Activated CD4-positive, CD25-positive, alpha-beta regulatory T cell treated with anti-CD3 and anti-CD28 coated beads, Interleukin-2, amount 50 U/mL, for 16 hours (primary cell): ENCODE measurements at places on chromosomes 11 and 22.

DNA sequence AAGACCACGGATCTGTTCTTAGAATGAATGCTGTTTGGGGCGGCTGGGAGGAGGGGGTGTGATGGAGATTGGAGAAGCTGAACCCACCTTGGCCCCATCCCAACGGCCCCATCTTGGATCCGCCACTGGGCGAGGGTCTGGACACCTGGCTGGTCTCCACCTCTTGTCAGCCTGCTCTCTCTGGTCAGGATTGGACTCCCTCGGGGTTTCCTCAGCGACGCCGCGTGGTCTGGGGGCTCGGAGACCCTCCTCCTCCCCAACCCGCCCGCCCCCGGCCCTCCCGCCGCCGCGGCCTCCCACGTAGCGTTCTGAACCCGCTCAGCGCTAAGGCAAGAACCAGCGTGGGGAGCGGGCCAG, 4.3 kb upstream of the FLI1 start:
- DNase-seq: no peak

DNA sequence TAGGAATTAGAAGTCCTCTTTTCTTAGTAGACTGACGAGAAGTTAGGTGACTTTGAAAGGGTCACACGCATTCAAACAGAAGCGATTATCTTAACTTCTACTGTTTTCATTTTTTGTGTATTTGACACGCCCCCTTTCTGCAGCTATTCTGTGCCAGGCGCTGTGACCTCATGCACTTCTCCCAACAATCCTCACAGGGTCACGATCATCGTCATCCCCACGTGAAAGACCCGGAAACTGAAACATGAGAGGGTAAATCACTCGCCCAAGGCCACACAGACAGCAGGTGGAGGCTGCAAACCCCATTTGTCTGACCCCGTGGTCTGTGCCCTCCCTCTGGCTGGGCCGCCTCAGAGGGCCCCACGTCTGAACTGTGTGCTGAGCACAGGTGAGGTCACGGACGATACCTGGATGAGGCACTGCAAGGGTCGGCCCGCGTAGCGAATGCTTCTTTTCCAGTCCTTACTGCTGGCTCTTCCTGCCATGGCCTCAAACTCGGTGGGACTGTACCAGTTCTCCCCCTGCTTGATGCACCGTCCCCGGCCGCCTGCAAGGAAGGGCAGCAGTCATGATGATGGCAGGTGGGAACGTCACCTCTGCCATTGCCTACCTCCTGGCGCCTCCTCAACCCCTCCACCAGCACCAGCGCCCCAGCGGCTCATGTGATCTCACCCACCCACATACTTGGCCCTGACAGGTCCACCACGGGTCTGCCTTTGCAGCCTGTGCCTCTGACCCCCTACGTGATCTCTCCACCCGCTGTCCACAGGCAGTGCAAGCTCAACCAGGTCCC, 8.4 kb downstream of the DEAF1 start:
- DNase-seq: no peak

GRCh38 chr22:48692734-48693376, 1134.8 kb downstream of the BRD1 start:
- no peak for DNase-seq

DNA sequence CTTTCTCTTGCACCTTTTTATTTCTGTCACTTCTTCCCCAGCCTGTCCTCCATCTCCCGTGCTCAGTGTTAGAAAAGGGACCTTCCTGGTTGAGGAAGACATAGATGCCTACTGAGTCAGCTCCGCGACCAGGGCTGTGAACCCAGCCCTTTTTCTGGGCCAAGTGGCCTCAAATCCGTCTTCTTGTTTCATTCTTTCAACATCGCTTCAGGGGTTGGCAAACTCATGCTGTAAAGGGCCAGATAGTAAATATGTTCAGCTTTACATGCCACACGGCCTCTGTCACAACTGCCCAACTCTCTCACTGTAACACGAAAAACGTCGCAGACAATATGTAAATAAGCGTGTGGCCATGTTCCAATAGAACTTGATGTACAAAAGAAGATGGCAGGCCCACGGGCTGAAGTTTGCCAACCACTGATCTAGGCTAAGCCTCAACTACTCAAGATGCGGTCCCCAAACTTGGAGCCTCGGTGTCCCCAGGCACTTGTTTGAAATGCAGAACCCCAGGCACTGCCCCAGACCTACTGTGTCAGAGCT, 338.4 kb downstream of the MN1 start:
- no peak for DNase-seq

DNA sequence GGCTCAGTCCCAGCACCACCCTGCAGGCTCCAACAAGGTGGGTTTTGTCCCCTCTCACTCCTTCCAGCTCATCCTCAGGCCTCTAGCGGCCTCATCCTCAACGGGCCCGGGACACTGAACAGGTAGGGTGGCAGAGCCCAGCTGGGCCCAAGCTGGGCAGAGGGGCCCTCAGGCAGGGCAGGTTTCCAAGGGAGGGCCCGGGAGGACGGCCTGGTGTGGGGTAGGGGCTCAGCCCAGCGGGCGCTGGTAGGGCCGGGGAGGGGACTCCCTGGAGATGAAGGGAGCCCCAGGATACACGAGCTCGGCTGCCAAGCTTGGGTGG, 2.5 kb upstream of the IFITM10 start:
- DNase-seq: no peak

DNA sequence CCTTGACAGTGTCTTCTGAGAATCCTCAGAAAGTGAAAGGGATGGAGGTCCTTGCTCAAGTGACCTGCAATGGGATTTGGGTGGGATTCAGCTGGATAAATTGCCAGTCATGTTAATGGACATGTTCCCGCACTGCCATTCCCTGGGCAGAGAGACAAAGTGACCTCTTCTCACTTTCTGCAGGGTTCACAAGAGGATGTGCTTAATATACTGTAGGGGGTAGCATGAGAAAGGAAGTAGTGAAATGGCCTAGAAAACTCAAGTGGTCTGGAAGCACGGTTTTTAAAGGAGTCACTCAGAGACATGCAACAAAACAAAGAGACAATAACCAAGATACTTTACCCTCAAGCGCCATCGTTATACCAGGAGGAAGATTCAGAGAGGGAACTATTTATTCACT, 70.2 kb downstream of the NELL1 start:
- DNase-seq: no peak

DNA sequence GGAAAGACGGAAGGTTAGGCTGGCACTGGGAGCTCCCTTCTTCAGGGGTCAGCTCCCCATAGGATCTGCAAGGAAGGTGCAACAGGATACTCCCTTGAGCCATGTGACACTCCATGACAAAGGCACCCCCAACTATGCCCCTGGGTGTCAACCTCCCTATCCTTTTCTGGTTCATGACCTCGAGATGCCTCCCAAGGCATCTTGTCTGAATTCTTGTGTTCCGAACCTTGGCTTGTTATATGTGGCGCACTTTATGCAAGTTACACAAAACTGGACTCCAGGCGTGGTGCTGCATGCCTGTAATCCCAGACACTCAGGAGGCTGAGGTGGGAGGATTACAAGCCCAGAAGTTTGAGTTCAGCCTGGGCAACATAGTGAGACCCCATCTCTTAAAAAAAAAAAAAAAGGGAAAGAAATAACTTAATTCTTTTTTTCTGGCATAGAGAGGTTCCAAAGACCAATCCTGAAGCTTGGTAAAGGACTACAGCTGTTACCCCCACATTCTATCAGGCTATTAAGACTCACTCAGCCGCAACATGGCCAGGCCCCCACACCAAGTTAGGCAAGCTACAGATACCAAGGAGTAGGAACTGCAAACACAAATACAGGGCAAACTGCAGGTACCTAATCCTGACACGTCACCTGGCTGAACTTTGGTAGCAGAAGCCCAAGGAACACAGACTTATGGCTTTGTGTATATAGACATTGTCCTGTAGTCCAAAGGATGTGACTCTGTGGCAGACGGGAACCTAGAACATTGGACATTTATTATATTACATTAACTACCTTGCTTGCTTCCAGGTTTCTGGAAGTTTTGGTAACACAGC, 1.4 kb downstream of the C11orf24 start:
- DNase-seq: no peak

- no peak for DNase-seq
Observed at GRCh38 chr11:101456812-101457211, 127.0 kb downstream of the TRPC6 start.

DNA sequence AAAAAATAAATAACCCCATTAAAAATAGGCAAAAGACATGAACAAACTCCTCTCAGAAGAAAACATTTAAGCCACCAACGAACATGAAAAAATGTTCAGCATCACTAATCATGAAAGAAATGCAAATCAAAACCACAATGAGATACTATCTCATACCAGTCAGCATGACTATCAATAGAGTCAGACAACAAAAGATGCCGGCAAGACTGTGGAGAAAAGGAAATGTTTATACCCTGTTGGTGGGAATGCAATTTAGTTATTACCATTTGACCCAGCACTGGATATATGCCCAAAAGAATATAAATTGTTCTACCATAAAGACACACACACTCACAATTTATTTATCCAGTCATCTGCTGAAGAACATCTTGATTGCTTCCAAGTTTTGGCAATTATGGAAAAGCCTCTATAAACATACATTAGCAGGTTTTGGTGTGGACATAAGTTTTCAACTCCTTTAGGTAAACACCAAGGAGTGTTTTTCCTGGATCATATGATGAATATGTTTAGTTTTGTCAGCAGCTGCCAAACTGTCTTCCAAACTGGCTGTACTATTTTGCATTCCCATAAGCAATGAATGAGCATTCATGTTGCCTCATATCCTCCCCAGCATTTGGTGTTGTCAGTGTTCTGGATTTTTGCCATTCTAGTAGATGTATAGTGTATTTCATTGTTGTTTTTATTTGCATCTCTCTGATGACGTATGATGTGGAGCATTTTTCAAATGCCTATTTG, 28.0 kb downstream of the OR8D1 start:
- DNase-seq: no peak

DNA sequence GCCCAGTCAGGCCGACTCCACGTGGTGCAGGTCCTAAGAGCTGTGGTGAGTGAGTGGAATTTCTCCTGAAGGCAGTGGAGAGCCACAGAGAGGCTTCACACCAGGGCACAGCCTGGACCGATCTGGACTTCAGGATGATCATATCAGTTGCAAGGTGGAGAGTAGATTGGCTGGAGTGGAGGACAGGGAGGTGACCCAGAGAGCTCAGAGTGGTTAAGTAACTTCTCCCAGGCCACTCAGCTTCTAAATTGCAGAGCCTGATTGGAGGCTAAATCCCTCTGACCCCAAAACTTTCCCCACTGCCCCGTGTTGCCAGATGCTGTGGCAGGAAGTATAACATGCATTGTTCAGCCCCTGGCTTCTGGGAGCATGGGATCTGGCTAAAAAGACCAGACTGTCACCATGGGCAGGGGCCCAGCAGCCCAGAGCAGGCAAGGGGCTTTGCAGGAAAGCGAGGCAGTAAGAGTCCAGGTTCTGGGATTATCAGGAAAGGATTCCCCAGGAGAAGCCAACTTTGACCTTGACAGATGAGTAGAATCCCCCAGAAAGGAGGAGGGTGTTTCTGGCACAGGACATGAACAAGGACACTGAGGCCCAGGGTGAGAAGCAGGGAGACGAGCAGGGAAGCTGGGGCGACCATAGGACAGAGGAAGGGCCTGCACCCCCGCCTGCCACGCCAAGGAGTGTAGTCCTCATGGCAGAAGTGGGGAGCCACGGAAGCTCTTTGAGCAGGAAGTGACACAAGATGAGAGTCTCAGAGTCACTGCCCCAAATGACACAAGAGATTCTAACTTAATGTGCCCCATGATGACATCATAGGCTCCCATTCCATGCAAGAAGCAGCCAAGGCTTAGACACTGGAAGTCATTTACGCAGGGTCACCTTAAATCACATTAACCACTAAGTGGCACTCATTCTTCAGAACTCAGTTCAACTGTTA, 4.8 kb downstream of the SLC35C1 start:
- no peak for DNase-seq

GRCh38 chr22:48803171-48803947, 1024.3 kb downstream of the BRD1 start:
- no peak for DNase-seq

GRCh38 chr11:114783805-114784204, 105.5 kb downstream of the NXPE2 start:
- DNase-seq: no peak

DNA sequence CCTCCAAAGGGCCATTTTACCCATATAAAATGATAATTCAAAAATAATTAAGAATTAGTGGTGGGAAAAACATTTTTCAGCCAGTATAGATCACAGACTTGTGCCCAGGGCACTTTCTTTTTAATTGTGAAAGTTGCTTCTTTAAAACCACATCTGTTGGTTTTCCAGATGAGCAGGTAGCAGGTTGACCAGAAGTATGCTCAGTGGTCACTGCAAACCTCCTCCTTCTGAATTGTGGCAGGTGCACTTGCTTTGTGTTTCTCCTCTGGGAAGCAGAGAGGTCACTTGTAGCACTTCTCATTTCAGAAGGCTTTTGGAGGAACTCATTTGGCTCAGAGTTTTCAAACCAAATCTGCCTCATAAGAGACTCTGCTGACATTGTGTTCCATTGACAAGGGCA, 24.6 kb upstream of the CWF19L2 start:
- DNase-seq: no peak

GRCh38 chr22:49817359-49817758, 10.3 kb downstream of the BRD1 start:
- no peak for DNase-seq

DNA sequence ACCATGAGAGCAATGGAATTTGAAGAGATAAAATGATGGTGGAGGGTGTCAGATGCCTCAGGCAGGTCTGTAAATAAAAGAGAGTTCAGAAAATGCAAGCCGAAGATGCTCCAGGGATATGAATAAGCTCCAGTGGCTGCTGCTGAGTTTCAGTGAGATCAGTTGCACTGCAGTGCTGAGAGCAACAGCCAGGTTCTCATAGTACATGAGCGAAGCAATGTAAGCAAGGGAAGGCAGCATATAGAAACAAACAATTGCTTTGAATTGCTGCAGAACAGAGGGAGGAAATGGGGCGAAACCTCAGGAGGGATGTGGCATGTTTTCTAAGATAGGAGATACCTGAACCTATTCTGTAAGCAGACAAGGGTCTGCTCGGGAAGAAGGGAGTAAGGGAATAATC, 369.5 kb downstream of the AASDHPPT start:
- DNase-seq: no peak
